Naive thymus-derived CD8-positive, alpha-beta T cell (primary cell): ENCODE measurements at places on chromosomes 5 and 9.

DNA sequence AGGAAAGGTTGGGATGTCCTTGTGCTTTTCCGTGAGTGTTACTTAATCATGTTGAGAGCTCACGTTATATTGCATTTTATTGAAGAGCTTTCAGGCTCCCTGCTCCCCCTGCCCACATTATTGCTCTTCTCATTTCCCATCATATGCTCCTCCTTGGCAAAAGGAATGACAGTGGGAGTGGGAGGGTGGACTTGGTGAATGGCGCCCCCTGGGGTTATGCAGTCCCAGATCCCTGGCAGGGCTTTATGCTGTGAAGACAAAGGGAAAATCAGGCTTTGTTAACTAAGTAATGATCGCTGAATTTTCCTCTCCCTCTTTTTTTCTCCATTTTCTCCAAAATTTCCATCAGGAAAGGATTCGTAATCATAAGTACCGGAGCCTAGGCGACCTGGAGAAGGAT, 166.6 kb downstream of the SMARCA2 start:
- DNase-seq, result no peak

GRCh38 chr9:73782166-73782565, 630.5 kb downstream of the ANXA1 start:
- no peak for DNase-seq

DNA sequence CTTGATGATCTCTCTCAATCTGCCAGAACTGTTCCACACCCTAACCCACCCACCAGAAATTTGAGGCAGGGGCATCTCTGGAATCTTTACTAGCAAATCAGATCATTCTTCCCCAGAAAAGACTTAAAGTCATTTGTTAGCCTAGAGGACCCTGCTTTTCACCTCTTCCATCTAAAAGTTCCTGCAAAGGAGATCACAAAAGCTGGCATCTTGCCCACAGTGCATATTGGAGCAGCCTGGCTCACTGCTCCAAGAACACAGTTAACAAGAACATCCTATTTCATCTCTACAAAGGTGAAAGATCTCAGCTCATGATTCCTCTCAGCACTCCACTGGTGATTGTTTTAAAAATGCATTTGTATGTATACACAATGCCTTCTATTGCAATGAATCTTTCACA, 36.3 kb downstream of the GABRP start:
- no peak for DNase-seq

- no peak for DNase-seq
These were observed 5.5 kb upstream of the STOML2 start for GRCh38 chr9:35108461-35108860.
